ENCODE measurements at places on chromosomes 7 and 10.

GRCh38 chr10:55410415-55410885, 609.4 kb upstream of the PCDH15 start:
- DNase-seq: peak; percentile 83

- DNase-seq: no peak
Observed at GRCh38 chr7:125391921-125392320, 462.3 kb upstream of the POT1 start.

DNA sequence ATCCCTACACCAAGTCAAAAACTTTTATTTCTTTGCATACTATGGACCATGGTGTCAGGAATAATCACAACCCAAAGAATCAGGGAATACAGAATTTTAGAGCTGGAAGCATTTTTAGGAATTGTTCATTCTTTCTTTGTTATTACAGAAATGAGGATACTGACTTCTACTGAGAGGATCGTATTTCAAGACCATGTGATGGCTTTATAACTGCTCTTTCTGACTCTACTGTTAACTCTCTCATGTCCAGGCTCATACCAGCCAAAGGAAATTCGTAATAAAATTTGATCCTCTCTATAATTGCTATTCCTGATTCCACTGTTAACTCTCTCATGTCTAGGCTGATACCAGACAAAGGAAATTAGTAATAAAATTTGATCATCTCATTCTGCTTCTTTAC, 1050.9 kb upstream of the C7orf33 start:
- DNase-seq: no peak

DNA sequence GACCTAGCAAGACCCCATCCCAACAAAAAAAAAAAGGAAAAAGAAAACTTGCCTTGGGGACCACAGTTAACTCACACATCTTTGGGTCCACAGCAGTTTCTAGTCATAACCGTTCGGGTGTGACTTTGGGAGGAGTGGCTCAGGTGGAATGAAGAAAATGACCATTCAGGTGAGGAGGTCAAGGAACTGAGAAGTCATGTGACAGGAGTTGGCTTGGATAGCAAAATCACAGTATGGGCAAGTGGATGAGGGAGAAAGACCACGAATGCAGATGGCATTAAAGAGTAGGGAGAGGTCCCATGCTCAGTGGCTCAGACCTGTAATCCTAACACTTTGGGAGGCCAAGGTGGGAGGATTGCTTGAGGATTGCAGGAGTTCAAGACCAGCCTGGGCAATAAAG, 17.1 kb upstream of the CNOT4 start:
- no peak for DNase-seq

GRCh38 chr7:14218338-14218737, 228.9 kb upstream of the ETV1 start:
- no peak for DNase-seq

- DNase-seq: no peak
Observed at GRCh38 chr10:30127120-30127541, 67.7 kb upstream of the JCAD start.

DNA sequence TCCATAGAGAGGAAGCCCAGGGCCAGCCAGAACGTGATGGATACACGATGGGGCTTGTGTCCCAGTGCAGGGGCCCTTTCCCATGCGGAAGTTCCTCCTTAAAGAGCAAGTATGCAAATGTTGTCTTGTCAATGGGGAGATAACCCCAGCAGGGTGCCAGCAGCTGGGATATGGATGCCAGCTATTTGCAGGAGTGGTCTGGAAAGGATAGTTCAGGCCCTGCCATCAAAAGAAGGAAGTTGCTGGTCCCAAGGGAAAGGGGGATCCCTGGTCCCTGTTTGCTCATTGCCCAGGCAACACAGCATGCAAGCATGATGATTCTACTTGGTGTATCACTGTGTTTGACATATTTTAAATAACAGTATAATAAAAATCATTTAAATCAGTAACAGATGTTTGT, 73.1 kb upstream of the HECW1 start:
- no peak for DNase-seq

DNA sequence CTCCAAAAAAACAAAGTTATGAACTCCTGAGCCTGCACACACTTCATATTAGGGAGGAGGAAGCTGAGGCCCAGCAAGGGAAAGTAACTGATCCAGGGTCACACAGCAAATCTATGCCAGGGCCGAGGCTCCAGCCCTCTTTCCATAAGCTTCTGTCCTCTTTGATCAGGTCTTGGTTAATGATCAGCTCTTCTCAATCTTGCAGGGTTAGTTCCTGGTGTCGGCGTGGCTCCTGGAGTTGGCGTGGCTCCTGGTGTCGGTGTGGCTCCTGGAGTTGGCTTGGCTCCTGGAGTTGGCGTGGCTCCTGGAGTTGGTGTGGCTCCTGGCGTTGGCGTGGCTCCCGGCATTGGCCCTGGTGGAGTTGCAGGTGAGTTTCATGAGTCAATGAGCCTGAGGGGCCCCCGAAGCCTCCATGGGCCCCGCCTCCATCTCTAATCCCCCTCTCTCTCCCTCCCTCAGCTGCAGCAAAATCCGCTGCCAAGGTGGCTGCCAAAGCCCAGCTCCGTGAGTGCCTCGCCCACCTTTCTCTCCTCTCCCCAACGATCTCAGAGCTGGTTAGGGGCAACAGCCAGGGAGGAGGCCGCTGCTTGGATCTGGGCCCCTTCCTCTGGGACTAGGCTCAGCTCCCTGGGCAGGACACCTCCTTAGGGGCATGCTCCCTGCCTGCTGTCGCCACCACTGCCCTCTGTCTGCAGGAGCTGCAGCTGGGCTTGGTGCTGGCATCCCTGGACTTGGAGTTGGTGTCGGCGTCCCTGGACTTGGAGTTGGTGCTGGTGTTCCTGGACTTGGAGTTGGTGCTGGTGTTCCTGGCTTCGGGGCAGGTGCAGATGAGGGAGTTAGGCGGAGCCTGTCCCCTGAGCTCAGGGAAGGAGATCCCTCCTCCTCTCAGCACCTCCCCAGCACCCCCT, 23.7 kb upstream of the LIMK1 start:
- DNase-seq: peak; percentile 35

- DNase-seq: no peak
Observed at GRCh38 chr7:39451901-39452300, 114.3 kb upstream of the YAE1 start.

GRCh38 chr7:33050535-33051318, 11.8 kb downstream of the NT5C3A start:
- no peak for DNase-seq

- no peak for DNase-seq
Observed at GRCh38 chr7:151469281-151469680, 29.3 kb upstream of the CRYGN start.

DNA sequence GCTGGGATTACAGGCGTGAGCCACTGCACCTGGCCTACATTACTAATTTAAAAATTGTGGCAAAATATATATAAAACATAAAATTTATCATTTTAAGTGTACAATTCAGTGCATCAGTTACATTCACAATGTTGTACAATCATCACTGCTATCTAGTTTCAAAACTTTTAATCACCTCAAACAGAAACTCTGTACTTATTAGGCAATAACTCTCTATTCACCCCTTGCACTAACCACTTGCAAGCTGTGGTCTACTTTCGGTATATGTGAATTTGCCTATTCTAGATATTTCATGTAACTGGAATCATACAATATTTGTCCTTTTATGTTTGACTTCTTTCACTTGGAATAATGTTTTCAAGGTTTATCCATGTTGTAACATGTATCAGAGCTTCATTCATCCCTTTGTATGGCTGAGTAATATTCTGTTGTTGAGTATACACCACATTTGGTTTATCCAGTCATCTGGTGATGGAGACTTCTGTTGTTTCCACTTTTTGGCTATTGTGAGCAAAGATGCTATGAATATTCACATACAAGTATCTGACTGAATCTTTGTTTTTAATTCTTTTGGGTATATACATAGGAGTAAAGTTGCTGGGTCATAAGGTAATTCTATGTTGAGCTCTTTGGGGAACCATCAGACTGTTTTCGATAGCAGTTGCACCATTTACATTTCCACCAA, 14.3 kb upstream of the ELOVL3 start:
- no peak for DNase-seq

DNA sequence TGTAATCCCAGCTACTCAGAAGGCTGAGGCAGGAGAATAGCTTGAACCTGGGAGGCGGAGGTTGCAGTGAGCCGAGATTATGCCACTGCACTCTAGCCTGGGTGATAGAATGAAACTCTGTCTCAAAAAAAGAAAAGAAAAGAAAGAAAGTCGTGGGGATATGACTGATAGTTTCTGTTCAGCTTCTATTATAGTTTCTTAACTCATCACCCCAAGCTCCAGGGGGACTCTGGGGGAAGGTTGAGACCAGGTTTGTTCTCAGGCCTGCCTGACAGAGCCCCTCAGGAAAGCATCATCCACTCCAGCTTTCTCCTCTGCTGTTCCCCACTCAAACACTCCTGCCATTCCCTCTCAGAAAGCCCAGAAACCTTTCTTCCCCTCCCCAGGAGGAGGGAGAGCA, 542.4 kb upstream of the GALNT17 start:
- no peak for DNase-seq

DNA sequence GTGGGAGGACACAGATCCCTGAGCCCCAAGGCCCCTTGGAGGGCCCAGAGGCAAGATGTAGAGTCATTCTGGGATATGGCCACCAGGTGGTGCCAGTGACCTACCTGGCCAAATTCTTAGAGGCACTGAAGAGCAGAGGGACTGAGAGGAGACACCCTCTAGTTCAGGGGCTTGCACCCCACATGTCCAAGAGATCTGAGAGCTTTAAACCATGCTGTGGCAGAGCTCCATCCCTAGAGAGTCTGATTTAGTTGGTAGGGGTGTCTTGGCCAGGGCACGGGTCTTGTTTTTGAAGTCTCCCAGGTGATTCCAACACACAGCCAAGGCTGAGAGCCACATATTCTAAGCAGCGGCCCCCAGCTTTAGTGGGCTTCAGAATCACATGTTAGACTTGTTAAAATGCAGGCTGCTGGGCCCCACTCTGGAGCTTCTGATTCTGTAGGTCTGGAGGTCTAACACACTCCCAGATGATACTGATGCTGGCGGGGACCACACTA, 52.5 kb downstream of the PRF1 start:
- peak; percentile 67 for DNase-seq

DNA sequence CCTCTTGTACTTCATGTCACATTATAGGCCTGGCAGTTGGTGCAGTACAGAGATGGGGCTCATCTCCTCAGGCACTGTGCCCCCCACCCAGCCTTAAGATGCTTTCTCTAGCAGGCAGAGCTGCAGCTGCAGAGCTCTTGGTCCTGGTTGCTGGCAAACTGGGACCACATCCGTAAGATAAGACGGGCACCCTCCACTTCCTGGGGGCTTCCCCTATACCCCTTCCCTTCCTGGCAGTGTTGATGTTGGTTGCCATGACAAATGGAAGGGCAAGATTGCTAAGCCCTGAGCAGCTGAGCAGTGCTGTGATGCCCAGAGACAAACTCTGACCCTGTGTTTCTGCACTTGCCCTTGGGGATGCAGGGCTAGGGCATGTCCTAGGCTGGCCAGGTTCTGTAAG, 103.4 kb upstream of the ANLN start:
- no peak for DNase-seq

DNA sequence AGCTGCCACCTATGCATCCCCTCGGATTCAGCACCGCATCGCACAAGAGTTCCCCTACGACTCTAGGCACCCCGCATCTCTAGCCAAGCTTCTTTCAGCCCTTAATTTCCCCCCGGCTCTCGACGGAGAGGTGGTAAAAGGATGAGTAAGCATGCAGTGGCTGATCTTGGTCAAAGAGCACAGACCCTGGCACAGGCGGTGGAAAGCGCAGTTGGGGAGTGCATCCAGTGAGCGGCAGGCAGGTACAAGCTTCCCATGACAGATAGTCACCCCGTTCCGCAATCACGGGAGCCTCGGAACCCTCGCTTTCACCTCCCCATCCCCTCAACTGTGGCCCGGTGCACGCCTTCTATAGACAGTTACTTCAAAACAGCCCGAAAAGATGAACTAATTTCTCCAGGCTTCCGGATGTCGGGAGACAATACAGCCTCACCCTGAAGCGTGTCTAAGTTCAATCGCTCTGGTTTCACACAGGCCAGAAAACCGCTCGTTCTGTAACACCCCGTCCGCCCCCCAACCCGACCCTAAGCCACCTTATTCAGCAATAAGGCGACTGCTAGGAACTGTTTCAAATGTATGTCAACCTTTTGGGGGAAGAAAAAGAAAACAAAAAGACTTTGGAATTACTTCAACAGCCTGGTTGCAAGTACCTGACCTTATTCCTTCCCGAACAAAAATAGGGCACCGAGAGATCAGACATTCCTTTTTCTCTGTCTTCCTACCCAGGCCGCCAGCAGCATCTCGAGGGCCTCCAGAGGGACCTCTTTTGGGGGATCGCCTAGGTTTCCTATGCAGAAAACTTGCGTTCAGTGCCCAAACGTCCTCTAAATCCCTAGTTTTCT, 1.4 kb downstream of the RHEB start:
- DNase-seq: peak; percentile 29

- no peak for DNase-seq
Observed at GRCh38 chr10:77841711-77842375, 84.7 kb downstream of the DLG5 start.

GRCh38 chr10:100245484-100246220, 16.3 kb upstream of the CHUK start:
- no peak for DNase-seq

DNA sequence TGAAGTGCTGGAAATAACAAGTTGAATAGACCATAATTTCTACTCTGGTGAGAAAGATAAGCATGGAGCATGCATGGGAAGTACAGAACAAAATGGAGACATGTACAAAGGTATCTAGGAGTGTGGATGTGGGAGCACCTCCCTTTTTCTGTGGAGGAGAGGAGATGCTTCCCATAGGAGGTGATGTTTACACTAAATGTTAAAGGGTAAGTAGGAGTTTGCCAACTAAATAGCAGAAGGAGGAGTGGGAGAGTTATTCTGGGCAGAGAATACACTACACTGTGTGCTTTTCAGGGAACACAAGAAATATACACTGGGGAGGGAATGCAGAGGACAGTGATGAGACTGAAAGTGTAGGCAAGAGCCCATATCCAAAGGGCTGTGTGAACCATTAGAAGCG, 21.1 kb upstream of the PANK1 start:
- DNase-seq: no peak

DNA sequence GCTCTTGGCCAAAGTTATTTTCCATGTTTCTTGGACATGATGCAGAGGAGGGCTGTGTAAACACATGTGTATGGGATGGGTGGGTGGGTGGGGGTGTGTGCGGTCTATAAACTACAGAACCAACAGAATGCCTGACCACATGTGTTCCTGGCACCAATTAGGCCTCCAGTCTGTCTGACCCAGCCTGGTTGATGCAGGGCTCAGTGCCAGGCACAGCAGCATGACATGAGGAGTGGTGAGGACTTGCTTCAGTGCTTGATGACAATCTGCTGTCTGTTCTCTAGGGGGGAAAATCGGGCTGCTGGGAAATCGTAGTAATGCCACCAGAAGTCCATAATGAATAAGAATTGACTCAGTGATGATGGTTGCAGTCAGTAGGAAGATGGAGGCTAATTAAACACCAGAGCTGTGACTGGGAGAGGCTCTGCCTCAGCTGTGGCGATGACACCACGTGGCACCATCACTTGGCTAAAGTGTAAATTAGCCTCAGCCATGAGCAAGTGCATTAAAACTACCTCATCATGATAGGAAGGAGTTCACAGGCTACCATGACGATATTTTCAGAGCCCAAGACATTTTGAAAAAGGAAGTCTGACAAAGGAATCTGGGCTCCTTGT, 260.1 kb upstream of the PODXL start:
- DNase-seq: no peak

Data from WERI-Rb-1 (cell line).